ENCODE measurements at places on chromosomes 6 and 20.

- no peak for DNase-seq
These were observed 239.5 kb downstream of the SLC35F1 start for GRCh38 chr6:118146584-118146983.

DNA sequence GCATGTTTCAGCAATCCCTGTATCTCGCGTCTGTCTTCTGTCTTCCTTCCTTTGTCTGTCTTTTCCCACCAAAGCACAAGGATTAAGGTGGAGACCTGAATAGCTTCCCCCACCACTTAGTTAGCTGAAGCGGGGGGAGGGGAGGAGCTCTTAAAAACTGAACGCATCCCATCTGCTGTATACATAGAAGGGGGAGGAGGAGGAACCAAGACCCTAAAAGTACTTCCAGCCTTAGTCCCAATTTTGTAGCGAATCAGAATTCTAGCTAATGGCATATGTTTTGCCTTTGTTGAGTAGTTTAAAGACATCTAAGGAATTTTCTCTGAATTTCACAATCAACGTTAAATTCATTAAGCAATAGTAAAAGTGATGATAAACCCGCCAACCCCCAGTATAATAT lies 47.9 kb downstream of the GNAS start:
- DNase-seq: no peak

DNA sequence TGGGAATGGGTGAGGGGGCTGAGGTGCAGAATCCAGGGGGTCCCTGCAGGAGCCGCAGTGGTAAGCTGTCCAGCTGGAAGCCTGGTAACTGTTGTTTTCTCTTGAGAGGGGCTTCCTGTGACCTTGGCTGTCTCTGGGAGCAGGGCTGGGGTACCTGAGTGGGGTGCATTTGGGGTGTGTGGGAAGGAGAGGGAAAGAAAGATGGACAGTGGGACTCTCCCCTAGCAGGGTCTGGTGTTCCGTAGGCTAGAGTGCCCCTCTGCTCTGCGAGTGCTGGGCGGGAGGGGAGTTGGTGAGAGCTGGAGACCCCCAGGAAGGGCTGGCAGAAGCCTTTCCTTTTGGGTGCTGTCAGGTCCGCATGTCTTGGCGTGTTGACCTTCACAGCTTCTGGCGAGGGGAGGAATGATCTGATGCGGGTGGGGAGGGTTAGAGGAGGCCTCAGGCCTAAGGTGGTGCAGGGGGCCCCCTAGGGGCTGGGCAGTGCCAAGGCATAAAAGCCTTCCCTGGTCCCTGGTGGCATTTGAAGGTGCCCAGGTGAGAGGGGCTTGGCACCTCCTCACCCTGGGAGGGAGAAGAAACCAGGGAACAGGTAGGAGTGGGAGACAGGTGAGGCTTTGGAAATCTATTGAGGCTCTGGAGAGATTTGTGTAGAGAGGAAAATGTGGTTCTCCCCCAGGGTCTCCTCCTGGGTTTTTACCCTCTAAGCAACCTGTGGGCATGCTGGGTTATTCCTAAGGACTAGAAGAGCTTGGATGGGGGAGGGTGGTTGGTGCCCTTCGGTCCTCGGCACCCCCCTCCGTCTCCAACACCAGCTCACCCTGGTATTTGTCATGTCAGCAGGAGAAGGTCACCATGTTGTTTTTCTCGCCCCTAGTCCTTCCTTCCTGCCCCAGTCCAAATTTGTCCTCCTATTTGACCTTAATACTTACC lies 3.3 kb downstream of the VEGFA start:
- DNase-seq: no peak

GRCh38 chr6:2454180-2454579 lies 208.8 kb upstream of the GMDS start:
- DNase-seq: no peak
